CD4-positive, alpha-beta T cell treated with Interleukin-6 at 100 ng/mL for 8 hours (primary cell): ENCODE measurements at places on chromosomes 16 and 17.
A peak's percentile ranks its signal among the peaks of the same experiment; 100 is the strongest.

- no peak for DNase-seq
Observed at GRCh38 chr17:15972497-15972951, 27.0 kb downstream of the ZSWIM7 start.

DNA sequence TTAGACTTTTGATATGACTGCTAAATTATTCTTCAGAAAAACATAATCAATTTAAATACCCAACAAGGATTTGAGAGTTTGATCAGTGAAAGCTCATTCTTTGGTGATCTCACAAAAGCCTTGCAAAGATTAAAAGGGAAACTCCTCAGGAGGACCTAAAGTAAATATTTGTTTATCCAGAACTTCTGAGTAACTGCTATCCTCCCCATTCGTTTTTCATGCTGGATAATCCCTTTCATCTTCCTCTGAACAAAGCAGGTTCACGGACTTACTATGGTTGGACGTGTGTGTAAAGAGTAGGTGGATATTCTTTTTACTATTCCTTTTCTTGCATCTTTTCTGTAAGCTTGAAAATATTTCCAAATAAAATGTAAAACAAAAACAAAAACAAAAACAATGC, 124.7 kb downstream of the CPPED1 start:
- no peak for DNase-seq

DNA sequence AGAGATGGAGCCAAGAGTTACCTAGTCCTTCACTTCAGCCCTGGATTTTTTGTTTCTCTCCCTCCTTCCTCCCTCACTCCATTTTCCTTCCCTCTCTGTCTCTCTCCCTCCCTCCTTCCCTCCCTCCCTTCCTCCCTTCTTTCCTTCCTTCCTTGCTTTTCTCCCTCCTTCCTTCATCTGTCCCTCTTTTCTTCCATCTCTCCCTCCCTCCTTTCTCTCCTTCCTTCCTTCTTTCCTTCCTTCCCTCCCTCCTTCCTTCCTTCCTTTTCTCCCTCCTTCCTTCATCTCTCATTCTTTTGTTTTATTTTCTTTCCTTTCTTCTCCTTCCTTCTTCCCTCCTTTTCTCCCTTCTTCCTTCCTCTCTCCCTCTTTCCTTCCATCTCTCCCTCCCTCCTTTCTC, 283.5 kb downstream of the MAF start:
- DNase-seq: no peak

- DNase-seq: no peak
Observed at GRCh38 chr17:1462164-1463112, 6.4 kb upstream of the CRK start.

DNA sequence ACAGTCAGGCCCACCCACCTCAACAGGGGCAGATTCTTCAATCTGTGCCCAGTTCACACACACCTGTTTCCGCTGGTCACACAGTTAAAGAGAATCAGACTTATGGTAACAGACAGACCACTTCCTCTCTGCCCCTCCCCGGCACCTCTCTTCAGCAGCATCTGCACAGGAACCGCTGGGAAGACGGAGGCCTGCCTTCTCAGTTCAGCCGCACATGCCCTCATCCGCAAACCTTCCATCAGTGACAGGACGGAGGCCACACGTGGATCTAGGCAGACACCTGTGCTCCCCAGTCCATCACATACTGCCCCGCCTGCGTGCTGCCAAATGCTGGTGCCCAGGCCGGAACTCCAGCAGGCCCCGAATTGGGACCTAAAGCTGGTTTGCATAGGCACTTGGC, 10.3 kb downstream of the PHB1 start:
- DNase-seq: no peak

- no peak for DNase-seq
Observed at GRCh38 chr17:48543854-48544348, 1.0 kb downstream of the HOXB2 start.

DNA sequence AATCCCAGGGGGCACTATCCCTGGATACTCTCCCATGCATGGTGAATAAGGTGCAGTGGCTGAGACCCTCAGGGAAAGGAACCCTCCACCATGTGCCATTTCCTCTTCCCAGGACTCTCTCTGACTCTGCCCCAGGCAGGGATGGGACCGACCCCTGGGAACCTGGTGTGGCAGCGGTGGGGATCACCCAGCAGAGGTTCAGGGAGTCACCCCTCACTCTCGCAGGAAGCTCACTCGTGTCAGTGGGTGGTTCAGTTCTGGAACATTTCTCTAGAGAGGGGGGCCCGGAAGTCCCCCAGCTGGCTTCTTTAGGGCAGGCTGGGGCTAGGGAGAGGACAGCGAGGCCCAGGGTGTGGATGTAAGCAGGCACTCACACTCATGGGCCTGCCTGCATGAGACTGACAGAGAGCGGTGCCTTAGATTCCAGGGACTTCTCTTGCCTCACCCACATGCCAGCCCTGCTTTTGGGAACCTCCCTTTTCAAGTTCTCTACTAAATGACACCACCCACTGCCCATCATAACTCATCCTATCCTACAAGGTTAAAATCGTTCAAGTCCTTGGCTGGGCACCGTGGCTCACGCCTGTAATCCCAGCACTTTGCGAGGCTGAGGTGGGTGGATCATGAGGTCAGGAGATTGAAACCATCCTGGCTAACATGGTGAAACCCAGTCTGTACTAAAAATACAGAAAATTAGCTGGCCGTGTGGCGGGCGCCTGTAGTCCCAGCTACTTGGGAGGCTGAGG, 109.7 kb upstream of the SDK2 start:
- no peak for DNase-seq

GRCh38 chr16:24471561-24472350, 67.6 kb upstream of the RBBP6 start:
- DNase-seq: no peak

DNA sequence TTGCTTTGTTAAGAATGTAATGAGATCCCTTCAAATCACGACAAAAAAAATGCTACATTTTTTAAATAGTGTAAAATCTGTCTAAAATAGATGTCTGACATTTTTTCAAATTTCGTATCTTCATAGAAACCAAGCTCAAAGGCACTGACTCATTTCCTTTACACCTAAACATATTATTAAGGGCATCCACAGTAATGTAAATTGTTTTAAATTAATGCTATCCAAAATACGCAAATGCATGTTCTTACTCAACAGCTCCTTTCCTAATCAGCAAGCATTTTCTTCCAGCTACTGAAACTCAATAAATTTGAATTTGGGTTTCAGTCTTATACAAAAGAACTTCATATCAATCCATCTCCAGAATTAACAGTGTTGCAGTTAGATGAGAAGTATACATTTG, 4.3 kb downstream of the C16orf87 start:
- no peak for DNase-seq

DNA sequence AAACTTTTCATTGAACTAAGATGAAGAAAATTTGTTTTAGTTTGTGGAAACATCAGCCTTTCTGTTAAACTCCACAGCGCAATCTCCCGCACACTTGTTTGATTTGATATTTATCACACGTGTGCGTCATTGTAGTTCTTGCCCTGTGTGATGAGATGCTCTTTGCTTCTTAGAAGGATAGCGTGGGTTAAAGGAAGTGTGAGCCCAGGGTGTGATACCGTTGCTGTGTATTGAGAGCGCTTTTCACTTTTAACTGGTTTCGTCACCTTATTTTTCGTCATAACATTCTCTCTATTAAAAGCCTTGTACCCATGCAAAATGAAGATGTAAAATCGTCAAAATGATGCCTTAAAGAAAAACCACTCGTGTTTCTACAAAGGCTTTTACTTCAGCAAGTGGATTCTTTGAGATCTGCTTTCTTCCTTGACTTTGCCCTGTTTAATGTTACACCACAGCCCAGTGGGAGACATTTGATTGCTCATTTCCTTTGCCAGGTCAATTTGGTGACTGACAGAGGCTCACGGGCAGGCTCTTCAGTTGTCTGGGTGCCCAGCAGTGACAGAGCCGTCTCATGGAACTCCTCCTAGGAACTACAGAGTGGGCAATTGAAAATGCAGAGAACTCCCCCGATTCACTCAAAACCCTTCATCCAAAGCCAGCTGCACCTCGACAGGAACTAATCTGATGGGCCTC, 61.1 kb downstream of the RPA1 start:
- peak; percentile 5 for DNase-seq

DNA sequence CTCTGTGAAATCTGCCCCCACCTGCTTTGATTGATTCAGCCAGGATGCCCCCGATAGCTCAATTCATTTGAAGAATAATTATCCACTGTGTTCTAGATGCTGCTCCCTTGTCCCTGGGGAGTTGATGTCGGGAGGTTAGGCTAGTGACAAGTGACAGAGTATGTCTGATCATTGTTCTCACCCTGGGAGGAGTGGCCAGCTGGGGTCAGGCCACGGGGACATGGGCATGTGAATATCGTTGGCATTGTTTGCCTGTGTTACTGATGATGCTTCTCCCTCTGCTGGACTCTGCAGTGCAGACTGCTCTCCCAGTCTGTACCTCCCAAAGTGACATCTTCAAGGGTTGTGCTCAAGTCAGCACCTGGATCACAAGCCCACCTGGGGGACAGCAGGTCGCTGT, 89.9 kb upstream of the C16orf82 start:
- no peak for DNase-seq

GRCh38 chr17:82121660-82122629, 23.9 kb upstream of the FASN start:
- DNase-seq: no peak

- DNase-seq: no peak
Observed at GRCh38 chr17:68382582-68383085, 74.7 kb downstream of the WIPI1 start.

GRCh38 chr17:48472411-48473281, 42.6 kb upstream of the SKAP1 start:
- no peak for DNase-seq

GRCh38 chr16:19344224-19344801, 58.8 kb downstream of the CLEC19A start:
- no peak for DNase-seq
